Esophagus squamous epithelium (tissue), 5 donors: ENCODE measurements at places on chromosomes 5 and 9.

DNA sequence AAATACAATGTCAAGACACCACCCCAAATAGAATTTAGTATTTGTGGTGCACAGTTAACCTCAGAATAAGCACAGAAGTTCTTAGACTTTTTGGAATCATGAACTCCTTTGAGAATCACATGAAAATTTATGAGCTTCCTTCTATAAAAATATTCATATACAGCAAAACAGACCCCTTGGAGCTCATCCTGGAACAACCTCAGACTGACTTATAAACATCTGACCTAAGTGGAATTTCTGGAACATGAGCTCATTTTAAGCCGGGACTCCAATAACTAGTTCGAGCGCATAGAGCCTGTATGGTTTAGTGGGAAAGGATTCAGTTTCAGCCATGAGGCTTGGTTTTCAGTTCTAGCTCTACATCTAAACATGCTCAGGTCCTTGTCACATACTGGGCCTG is 192.3 kb downstream of the DEPDC1B start:
- DNase-seq: no peak
- H3K27ac ChIP-seq: no peak overlapping the region
- no peaks in the 10 kb centered on the region for H3K36me3 ChIP-seq
- H3K27me3 ChIP-seq: no peaks in the 10 kb centered on the region

DNA sequence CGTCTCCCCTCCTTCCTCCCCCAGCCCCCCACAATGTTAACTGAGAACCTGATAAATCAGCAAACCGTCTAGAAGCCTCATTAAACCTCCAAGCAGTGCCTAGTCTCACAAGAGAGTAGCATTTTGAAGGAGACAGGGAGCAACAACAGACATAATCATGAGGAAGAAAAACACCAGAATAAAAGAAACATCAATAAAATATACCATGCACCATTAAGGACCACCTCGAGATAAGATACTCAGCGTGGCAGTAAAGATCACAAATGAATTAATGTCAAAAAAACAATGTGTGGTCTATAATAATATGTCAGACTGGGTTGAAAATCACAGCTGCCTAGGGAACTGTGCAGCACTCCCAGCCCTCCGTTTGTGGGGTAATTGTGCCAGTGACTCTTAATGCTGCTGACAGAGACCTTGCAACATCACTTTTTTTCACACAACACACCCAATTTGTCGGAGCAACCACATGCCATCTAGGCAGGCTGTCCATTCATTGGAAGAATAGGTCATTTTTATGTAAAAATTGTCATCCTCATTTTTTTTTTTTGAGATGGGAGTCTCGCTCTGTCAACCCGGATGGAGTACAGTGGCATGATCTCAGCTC is 450.8 kb upstream of the WWC1 start:
- H3K4me1 ChIP-seq: no peaks in the 10 kb centered on the region
- no peak overlapping the region for H3K4me3 ChIP-seq
- no peaks in the 10 kb centered on the region for H3K36me3 ChIP-seq
- no peak for DNase-seq
- no peak overlapping the region for H3K27ac ChIP-seq

DNA sequence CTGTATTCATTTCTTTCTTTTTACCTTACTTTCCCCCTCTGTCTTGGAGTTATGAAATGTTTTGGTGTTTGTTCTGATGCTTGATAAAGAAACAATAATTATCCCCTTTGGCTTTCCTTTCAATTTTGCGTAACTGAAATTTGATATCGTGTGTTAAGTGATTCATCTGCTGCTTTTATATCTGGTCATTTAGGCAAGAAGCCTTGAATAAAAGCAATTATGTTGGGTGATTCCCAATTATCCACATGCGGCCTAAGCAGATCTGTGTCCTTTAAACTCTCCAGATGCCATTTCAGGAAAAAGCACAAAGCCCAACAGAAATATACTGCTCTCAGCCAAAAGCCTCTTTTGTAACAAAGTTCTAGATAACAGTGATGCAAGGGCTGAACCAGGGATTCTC is 92.8 kb downstream of the TAF11L14 start:
- H3K36me3 ChIP-seq: no peaks in the 10 kb centered on the region
- DNase-seq: no peak
- no peaks in the 10 kb centered on the region for H3K27me3 ChIP-seq

- H3K4me3 ChIP-seq: no peak overlapping the region
- H3K4me1 ChIP-seq: no peaks in the 10 kb centered on the region
- no peaks in the 10 kb centered on the region for H3K27me3 ChIP-seq
- DNase-seq: no peak
- no peaks in the 10 kb centered on the region for H3K36me3 ChIP-seq
Measured at GRCh38 chr9:36659500-36659899, 86.8 kb downstream of the MELK start.

DNA sequence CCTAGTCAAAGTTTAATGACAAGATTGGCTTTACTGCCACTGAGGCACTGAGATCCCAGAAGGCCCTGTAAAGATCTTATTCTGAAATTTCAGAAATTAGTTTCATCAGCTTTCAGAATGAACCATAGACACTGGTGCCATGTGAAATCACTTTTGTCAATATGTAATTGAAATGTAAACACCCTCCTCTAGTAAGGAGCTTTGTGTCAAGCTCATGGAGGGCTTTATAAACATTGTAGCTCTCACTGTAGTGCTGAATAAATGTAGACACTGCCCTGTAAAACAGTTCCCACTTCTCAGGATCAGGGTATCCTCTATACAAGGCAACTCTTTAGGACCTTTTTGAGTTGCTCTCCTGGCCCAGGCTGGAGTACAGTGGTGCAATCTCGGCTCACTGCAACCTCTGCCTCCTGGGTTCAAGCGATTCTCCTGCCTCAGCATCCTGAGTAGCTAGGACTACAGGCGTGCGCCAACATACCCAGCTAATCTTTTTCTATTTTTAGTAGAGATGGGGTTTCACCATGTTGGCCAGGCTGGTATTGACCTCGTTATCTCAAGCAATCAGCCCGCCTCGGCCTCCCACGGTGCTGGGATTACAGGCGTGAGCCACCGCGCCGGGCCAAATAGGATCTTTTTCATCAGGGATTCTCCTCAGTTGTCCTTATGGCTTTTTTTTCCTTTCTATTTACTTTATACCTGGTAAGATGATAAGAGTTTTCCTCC is 1823.9 kb upstream of the CDH9 start:
- no peak for DNase-seq
- no peak overlapping the region for H3K27ac ChIP-seq
- no peaks in the 10 kb centered on the region for H3K36me3 ChIP-seq
- H3K27me3 ChIP-seq: no peaks in the 10 kb centered on the region

DNA sequence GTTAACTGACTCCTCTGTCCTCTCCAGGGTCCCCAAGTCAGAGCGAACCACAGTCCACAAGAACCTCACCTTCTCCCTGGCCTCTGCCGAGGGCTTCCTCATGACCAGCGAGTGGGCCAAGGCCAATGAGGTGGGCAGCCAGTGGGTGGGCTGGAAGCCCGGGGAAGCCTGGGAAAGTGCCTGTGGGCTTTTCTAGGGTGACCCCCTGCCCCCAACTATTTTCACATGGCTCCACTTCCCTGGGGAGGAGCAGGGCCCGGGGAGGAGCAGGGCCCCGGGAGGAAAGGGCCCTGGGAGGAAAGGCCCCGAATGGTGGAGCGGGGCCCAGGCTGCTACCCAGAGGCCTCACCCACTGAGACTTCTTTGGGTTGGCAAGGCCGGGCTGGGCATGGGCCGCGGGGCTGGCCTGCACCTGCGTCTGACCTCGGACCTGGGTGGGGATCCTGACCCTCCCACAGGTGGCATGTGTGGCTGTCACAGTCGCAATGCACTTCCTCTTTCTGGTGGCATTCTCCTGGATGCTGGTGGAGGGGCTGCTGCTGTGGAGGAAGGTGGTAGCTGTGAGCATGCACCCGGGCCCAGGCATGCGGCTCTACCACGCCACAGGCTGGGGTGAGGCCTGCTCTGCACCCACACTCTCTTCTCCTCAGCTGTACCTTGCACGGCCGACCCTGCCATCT is 17.9 kb downstream of the ADGRD2 start:
- H3K4me3 ChIP-seq: no peak overlapping the region
- peaks cover 46% of the 10 kb centered on the region for H3K27me3 ChIP-seq
- no peak for DNase-seq
- H3K36me3 ChIP-seq: no peaks in the 10 kb centered on the region
- no peaks in the 10 kb centered on the region for H3K4me1 ChIP-seq
- no peak overlapping the region for H3K27ac ChIP-seq

DNA sequence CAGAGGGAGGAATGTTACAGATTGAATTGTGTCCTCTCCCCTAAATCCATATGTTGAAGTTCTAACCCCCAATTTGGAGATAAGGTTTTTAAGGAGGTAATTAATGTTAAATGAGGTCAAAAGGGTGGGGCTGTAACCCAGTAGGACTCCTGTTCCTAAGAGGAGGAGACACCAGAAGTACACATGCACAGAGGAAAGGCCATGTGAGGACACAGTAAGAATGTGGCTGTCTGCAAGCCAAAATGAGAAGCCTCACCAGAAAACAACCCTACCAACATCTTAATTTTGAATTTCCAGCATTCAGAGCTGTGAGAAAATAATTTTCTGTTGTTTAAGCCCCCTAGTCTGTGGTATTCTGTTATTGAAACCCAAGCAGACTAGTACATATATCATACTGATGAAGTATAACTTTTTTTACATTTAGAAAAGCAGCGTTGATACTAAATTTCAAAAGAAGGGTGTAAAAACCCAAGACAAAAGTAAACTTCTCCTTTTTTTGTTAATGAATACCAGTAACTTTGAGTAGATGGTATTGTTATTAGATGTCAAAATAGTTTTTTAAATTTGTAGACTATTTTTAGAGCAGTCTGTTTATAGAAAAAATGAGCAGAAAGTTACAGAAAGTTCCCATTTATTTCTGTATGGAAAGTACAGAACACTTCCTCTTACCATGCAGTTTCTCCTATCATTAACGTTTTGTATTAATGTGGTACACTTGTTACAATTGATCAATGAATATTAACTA is 25.1 kb downstream of the RNF180 start:
- no peak overlapping the region for H3K27ac ChIP-seq
- no peaks in the 10 kb centered on the region for H3K4me1 ChIP-seq
- H3K4me3 ChIP-seq: no peak overlapping the region
- no peak for DNase-seq
- H3K36me3 ChIP-seq: no peaks in the 10 kb centered on the region
- H3K27me3 ChIP-seq: no peaks in the 10 kb centered on the region

DNA sequence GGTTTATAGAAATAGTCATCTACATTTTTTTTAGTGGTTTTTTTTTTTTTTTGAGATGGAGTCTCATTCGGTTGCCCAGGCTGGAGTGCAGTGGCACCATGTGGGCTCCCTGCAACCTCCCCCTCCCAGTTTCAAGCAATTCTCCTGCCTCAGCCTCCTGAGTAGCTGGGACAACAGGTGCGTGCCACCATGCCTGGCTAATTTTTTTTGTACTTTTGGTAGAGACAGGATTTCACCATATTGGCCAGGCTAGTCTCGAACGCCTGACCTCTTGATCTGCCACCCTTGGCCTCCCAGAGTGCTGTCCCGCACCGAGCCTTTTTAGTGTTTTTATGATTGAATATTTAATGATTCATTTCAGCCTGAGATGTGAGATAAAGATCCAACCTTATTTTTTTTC is 27.3 kb downstream of the ANKRD33B start:
- no peaks in the 10 kb centered on the region for H3K27me3 ChIP-seq
- no peak overlapping the region for H3K27ac ChIP-seq
- H3K36me3 ChIP-seq: no peaks in the 10 kb centered on the region
- no peak overlapping the region for H3K4me3 ChIP-seq

- H3K4me1 ChIP-seq: no peaks in the 10 kb centered on the region
- no peak overlapping the region for H3K4me3 ChIP-seq
- H3K36me3 ChIP-seq: no peaks in the 10 kb centered on the region
- no peaks in the 10 kb centered on the region for H3K27me3 ChIP-seq
Measured at GRCh38 chr5:58498340-58498942, 7.2 kb downstream of the GAPT start.

DNA sequence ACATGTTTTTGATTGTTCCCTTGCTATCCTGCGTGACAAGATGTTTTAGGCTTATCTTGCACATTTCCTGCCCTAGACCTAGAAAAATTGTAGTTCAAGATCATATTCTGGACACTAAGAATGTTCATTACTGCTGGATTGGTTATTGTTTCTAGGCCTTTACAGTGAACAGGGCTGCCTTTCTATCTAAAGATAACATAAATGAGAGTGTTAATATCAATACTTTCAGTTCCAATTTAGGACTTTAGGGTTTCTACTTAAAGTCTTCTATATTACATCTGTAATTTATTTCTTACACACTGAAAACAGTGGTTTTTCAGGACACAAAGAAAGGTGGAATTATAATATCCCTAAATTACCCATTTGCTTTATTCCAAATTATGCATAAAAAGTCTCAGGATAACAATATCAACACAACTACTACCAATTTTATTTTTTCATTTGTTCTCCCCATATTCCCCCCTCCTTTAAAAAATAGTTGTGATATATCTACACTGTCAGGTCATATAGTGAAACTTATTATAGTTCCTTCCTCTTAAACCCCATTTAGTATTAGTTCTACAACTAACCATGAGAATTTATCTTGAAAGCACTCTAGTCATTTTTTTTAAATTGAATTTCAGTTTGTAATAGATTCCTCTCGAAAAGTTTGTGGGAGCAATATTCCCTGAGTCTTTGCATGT is 293.9 kb upstream of the RIOK2 start:
- no peak overlapping the region for H3K4me3 ChIP-seq
- no peak overlapping the region for H3K27ac ChIP-seq
- no peak for DNase-seq
- no peaks in the 10 kb centered on the region for H3K27me3 ChIP-seq

DNA sequence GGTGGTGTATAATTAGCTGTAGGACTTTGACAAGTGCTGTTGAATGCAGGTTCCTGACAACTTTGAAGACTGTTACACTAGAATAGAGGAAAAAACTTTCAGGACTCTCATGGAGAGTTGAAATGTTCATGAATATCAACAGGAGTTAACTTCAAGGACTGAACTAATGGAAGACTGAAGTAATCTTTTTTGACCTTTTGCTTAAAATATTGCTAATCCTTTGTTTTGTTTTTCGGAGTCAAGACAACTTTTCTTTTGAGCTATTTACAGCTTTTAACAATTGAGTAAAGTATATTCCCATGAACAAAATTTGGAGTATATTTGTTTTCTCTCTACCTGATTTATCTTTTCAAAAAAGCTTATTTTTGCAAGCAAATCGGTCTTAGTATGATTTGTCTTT is 34.1 kb upstream of the MTMR12 start:
- no peaks in the 10 kb centered on the region for H3K4me1 ChIP-seq
- H3K27ac ChIP-seq: no peak overlapping the region
- H3K36me3 ChIP-seq: no peaks in the 10 kb centered on the region
- no peak for DNase-seq
- no peaks in the 10 kb centered on the region for H3K27me3 ChIP-seq

DNA sequence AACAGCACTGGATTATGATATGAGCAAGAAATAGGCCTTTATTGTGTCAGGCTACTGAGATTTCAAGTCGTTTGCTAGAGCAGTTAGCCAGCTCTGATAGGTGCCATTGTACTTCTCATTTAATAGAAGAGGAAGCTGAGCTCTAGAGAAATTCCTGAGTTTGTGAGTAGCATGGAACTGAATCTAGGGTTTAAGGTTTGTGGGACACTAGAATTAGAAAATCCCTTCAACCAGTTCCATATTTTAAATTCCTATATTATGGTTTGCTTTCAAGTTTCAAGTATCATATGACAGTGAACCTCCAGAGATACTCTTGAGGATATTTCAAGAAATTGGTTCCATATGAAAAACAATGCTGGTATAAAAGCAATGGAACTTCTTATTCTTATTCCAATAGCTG is 87.6 kb downstream of the ANKRD55 start:
- DNase-seq: no peak
- H3K4me3 ChIP-seq: no peak overlapping the region
- H3K36me3 ChIP-seq: no peaks in the 10 kb centered on the region
- no peaks in the 10 kb centered on the region for H3K27me3 ChIP-seq

GRCh38 chr9:130938652-130939404 is at the start of gene FIBCD1:
Gene FIBCD1 (minus strand): TSS chr9:130939247. CDS start chr9:130938607, 640 bp downstream.
- H3K36me3 ChIP-seq: no peaks in the 10 kb centered on the region
- peaks cover 66% of the 10 kb centered on the region for H3K4me1 ChIP-seq
- H3K27me3 ChIP-seq: peaks cover 41% of the 10 kb centered on the region
- DNase-seq: no peak
